Foreskin fibroblast (primary cell): ENCODE measurements at places on chromosomes 7 and 10.

GRCh38 chr7:37441386-37441760 lies 7.3 kb downstream of the ELMO1 start:
- DNase-seq: no peak

- no peak for DNase-seq
Observed at GRCh38 chr7:67105377-67105776, 108.7 kb downstream of the TYW1 start.

GRCh38 chr7:123682690-123683089 lies 27.0 kb downstream of the LMOD2 start:
- peak; percentile 66 for DNase-seq

DNA sequence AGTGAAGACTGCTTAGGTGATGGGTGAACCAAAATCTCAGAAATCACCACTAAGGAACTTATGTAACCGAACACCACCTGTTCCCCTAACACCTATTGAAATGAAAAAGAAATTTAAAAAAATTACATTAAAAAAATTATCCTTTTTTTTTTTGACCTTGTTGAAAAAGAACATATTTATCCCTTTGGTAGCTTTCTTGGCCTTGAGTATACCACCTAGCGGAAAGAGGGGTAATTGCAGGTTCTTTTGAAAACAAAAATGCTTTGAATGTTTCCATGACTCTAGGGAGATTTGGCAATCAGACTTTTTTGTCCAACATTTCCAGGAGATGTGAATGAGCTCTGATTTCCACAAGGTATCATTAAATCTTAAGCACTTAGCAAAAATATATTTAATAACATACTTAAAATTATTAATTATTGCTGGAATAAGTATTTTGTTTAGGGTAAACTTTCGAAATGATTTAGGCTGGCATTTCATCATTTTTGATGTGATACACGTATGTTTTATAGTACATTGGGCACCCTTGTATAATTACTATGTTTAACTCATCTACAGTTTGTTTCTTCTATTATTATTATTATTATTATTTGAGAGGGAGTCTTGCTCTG lies 47.0 kb upstream of the ELMO1 start:
- peak; percentile 17 for DNase-seq

- DNase-seq: peak; percentile 80
Observed at GRCh38 chr7:113199841-113200240, 81.5 kb upstream of the SMIM30 start.

- DNase-seq: peak; percentile 60
Observed at GRCh38 chr7:137687556-137688265, 159.1 kb downstream of the DGKI start.

GRCh38 chr7:17297243-17297642 lies 1.2 kb upstream of the AHR start:
- no peak for DNase-seq

DNA sequence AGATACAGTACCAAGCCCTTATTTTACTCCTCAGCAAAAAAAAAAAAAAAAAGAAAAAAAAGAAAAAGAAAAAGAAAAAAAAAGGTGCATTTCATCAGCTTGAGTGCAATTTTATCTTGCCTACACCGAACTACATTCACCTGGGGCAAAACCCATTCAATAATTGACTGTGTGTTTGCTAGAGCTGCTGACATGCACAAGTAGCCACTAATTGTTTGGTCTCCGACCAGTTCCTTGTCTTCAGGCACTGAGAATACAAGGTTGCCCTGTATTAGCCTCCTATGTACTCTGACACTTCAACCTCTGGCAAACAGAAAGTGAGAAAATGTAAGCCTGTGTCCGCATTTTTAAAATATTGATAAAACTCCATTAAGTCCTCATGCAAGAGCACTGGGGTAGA lies 1579.4 kb upstream of the LRRTM3 start:
- DNase-seq: no peak

DNA sequence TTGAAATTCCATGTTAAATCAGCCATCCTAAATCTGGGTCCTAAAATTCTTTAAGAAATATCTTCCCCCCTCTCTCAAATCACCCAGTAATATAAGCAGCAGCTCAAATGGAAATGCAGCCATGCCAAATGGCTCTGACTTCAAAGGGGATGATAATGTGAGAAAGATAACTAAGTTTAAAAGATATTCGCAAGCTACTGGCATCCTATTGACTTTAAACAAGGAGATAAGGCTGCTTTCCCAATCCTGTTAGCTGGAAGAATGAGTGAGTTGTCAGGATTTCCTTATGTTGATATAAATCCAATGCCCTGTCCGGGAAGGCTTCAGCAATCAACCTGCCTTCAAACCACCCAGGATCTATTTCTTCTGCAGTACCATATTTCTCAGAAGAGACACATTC lies 172.0 kb downstream of the FANK1 start:
- DNase-seq: no peak

DNA sequence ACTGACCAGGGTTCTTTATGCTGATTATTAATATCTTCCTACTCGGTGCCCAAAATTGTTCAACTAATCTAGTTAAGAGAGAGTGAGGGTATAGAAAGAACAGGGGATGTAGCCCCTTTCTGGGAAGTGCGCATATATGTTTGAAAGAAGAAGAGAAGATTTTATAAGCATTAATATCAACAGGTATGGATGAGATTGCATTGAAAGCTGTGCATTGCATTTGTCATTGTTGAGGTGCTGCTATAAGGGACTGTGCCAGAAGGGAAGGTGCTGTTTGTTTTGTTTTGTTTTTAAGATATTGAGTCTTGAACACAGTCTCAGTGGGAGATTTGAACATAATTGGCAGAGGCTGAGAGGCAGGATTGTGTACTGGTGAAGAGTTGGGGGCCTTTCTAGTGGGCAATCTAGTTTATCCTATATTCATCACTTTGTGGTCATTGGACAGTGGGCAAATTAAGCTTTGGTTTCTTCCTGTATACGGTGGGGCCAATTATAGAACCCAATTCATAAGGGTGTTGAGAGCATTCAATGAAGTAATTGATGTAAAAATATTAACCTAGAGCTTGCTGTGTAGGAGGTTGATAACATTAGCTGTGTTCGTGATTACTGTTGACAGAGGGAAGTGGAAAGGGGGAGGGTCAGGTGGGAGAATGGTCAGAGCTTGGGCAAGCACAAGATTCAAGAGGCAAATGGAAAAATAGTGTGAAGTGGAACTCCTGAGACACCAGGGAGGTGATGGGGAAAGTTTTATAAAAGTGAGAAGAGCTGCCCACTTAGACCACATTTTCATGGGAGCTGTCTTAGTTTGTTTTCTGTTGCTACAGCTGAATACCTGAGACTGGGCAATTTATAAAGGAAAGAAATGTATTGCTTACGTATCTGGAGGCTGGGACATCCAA lies 19.9 kb upstream of the PCGF5 start:
- no peak for DNase-seq

- no peak for DNase-seq
Observed at GRCh38 chr7:87882151-87882937, 6.1 kb downstream of the DBF4 start.

- peak; percentile 64 for DNase-seq
Observed at GRCh38 chr10:102710609-102711008, 3.6 kb downstream of the ARL3 start.

DNA sequence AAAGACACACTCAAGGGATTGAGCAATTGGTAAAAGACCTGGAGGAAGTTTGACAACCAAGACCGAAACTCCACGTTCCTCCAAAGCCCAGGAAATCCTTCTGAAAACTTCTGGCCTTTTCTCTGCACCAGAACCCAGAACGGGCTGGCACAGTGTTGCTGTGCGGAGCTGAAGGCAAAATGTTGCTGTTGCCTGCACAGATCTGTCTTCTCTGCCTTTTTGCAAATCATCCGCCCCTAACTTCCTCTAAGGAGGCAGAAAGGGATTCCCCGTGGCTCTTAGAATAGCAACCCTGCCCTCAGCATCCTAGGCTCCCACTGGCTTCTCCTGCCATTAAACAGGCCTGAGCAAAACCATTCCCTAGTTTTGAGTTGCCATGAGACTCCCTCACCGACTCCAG lies 44.9 kb downstream of the FIGNL1 start:
- no peak for DNase-seq

GRCh38 chr10:124866812-124867211 lies 65.2 kb downstream of the ABRAXAS2 start:
- DNase-seq: no peak

- no peak for DNase-seq
Observed at GRCh38 chr7:37719077-37719476, 35.5 kb downstream of the GPR141 start.

DNA sequence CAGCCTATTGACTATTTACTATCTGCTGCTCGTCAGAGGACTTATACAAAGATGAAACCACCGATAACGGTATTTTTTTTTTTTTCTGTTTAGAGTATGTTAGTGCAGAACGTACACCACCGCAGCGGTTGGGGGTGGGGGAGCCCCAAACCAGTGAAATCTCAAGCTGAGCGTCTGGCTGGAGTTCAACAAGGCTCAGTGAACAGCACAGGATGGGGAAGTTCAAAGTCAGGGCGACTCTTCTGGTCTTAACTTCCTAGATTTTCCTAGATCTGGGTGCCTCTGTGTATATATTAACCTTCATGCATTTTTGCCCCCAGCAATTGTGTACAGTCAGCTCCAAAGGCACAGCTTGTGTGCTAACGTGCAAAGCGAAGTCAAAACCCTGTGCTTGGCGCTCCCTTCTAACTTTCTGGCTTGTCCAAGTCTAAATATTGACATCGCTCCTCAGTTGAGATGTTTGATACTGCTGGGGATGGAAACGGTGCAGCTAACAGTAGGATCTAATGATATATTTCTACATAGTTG lies 1.1 kb downstream of the RHOBTB1 start:
- no peak for DNase-seq

- no peak for DNase-seq
Observed at GRCh38 chr10:69089638-69090599, 2.0 kb downstream of the SRGN start.

- DNase-seq: no peak
Observed at GRCh38 chr7:139192014-139192706, 38.9 kb upstream of the UBN2 start.

DNA sequence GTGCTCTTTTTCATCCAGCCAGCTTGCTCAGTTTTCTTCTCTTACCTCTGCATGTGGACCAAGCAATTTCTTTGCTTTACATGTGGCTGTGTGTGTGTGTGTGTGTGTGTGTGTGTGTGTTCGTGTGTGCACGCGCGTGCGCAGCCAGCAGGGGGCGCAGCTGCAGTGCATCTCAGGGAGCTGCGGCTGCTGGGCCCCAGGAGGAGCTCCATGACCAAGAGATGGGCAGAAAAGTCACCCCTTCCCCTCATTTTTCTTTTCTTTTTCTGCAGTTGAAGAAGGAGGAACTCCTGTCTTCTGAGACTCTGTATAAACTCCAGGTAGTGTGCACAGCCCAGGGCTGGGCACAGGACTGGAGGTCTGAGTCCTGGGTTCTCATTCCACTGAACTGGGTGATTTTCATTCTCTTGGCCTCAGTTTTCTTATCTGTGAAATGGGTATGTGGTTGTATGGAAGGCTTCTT lies 41.8 kb downstream of the BLNK start:
- peak; percentile 42 for DNase-seq

GRCh38 chr10:104080762-104081161 lies 4.9 kb downstream of the COL17A1 start:
- peak; percentile 30 for DNase-seq

DNA sequence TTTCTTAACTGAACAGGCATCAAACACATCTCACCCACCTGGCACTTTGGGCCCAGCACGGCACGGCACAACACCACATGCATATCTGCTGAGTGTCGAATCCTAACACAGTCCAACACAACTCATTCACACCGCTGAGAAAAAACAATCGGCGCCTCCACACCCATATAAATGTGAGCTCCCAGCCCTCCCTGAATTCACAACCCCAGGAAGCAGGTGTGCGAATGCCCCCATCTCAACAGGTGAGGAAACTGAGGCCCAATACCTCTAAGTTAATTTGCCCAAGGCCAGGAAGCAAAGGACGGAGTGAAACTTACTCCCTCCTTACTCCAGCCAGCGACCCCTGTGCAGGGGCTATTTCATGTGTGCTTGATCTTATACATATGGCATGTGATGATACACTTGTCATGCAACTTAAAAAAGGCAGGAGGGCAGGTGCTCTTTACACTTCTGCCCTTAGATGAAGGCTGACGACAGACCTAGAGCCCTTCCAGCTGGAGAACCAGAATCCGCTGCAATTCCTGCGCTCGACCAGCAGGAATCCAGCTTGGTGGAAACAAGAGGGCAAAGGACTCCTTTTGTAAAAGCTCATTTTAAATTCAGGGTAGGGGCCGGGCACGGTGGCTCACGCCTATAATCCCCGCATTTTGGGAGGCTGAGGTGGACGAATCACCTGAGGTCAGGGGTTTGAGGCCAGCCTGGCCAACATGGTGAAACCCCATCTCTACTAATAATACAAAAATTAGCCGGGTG lies 116.0 kb downstream of the LARP4B start:
- DNase-seq: no peak

GRCh38 chr10:71236286-71236685 lies 23.9 kb downstream of the UNC5B start:
- peak; percentile 60 for DNase-seq

- no peak for DNase-seq
Observed at GRCh38 chr10:131215776-131216175, 95.7 kb downstream of the TCERG1L start.

DNA sequence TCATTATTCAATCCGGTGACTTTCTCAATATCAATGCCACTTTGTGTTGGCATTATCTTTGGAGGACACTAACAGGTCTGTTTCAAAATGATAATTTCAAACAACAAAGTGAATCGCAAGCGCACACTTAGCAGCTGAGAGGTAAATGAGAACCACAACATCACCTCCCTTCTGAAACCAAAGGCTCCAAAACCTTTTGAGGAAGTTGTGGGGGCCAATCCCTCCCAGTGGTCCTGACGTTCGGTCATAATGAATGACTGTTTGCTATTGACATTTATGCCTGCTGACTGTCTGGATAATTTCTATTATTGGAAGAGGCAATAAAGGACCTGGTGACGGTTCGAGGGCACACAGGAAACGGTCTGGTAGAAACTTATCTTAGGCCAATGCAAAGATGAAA lies 1.8 kb downstream of the ADARB2 start:
- DNase-seq: no peak

- no peak for DNase-seq
Observed at GRCh38 chr7:16395121-16395520, 26.2 kb downstream of the CRPPA start.

GRCh38 chr7:32618470-32618869 lies 123.2 kb downstream of the AVL9 start:
- no peak for DNase-seq

DNA sequence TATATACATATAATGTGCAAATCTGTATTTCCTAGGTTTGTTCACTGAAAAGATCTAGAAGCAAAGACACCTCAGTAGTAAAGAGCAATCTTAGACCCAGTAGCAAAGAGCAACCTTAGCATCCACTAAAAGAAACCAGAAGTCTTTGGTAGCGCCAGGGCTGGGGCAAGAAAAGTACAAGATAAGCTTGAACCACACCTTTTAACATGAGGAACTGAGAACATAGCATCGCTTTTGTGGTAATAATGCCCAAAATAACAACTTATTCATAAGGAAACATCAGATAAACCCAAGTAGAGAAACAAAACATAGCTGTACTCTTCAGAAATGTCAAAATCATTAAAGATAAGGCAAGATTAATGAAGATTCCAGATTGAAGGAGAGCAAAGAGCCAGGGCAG lies 173.4 kb downstream of the IMMP2L start:
- no peak for DNase-seq

DNA sequence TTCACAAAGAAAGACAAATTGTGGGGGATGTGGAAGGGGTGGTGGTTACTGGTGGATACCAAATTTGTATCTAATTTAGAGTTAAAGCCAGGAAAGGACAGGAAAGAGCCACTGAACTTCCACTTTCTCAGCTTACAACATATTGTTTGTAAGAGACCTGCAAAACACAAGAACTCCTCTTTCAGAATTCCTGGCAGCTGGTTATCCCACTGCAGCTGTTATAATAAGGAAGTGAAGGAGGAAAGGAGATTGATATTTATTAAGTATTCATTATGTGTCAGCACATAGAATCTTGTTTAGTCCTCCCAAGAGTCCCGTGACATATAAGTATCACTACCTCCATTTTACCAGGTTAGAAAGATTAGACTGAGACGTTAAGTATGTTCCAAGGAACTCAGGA lies 481.7 kb downstream of the PHTF2 start:
- DNase-seq: peak; percentile 8
